ENCODE measurements at places on chromosomes 11 and 22.

- DNase-seq = no peak
Measured at GRCh38 chr11:126153972-126154371, 57.5 kb downstream of the RPUSD4 start.

GRCh38 chr22:39556970-39557841, 13.3 kb upstream of the CACNA1I start:
- no peak for DNase-seq

- no peak for DNase-seq
Measured at GRCh38 chr11:15882876-15883454, 473.4 kb downstream of the SOX6 start.

DNA sequence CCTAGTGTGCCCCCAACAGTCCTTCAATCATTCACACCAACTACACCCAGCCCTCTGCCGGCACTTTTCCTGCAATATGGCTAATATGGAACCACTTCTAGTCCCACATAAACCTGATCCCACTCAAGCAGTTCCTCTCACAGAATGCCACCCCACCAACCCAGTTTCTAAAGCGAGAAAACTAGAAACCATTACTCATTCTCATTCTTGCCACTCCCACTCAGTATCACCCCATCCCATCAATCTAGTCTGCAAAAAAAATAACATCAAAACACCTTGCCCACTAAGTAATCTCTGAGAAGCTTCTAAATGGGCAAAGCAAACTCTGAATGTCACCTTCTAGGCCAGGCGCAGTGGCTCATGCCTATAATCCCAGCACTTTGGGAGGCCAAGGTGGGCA, 17.9 kb downstream of the NAP1L4 start:
- no peak for DNase-seq

DNA sequence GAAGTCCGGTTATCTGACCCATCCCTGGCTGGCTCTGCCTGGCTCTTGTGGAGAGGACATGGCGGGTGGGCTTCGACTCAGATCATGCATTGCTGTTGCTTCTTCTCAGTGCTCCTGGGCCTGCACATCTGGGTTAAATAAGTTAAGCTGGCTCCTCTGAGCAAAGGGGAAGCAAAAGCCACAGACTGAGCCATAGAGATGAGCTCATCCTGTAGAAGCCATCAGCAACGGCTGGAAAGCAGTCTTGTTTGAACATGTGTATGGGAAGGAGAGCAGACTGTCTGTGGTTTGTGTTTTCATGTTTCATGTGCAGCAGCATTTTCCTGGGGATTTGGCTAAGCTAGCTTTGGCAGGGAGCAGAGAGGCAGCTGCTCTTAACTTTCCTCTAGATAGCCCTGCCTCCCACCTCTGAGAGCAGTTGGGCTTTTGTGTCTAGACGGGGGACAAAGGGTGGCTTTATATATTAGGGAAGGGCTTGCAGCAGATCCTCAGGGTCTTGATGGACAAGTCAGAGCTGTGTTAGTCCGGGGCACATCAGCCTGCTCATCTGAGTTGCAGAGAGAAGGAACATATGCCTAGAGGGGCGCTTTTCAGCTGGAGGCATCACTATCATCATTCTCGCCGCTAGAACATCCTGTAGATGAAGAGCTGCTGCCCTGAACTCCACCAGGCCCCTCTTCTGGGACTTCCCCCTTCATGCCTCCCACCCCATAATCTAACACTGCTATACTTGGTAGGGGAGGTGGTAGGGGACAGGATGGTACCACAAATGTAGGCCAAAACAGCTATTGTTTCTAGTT, 14.9 kb downstream of the DCPS start:
- DNase-seq = no peak

- no peak for DNase-seq
Measured at GRCh38 chr11:7610393-7610792, 62.9 kb downstream of the CYB5R2 start.

DNA sequence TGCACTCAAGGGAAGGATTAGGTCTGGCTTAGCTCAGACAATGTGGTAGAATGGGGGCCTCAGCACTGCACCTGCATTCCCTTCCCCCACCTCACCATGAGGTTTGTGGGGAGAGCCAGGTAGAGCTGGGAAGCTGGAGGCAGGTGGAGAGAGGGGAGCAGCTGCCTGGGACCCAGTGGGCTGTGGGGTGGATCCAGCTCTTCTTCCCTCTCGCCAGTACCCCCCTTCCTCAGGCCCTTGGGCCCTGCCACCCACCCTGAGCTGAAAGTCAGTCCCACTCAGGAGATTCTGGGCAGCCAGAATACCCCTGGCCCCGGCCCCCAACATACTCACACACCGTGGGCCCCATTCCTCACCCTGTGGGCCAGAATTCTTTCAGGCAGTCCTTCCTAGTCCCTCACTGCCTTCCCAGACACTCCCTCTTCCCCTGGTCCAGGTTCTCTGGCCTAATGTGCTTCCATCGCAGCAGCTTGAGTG, 3.1 kb upstream of the POLD4 start:
- DNase-seq = no peak

DNA sequence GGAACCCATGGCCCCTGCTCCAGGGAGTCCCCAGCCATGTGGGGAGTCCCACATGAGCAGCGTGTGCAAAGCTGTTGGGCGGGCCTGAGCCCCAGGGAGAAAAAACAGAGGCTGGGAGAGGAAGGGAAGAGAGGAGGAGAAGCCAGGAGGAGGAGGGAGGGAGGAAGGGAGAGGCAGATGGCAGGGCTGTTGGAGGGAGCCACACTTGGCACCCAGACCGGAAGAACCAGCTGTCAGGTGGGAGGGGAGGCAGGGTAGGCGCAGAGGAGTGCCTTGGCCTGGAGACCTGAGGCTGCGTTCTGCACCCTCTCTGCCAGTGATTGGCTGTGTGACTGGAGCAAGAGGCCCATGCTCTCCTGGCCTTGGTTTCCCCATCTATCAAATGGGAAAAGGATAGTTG, 6.7 kb downstream of the SYNGR1 start:
- DNase-seq = no peak

- DNase-seq = no peak
Measured at GRCh38 chr11:131581046-131581445, 210.6 kb downstream of the NTM start.

DNA sequence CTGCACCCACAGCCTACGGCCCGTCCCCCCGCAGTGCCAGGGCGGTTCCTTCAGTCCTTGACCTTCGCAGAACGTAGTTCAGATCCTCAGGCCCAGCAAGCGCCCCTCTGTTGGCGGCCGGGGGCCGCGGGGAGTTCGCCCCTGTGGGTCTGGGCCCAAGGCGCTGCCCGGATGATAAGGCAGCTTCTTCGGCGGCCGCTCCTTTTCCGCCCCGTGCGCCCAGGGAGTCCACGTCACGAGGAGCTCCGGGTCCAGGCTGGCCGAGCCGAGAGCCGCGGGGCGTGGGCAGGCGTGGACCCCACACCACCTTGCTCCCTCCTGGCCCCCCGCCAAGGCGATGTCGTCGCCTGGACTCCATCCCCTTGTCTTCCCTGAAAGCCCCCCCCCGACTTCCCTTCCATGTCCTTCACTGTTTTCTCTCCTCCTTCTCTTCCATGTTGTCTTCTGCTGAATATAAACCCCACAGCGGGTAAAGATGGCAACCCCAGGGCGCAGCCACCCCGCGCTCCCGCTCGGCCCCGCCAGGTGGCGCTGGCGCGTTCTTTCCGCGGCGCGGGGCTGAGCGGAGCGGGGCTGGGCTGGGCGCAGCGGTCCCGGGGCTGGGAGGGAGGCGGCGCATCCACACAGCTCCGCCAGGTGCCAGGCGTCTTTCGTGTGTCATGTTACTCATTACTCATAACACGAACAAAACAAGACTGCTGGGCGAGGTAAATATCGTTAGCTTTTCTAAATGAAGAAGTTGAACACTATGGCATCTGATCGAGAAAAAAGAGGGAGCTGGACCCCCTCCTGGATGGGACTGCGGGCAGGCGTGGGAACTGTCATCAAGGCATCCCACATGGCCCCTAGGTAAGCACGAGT, 321.0 kb downstream of the NTM start:
- no peak for DNase-seq

DNA sequence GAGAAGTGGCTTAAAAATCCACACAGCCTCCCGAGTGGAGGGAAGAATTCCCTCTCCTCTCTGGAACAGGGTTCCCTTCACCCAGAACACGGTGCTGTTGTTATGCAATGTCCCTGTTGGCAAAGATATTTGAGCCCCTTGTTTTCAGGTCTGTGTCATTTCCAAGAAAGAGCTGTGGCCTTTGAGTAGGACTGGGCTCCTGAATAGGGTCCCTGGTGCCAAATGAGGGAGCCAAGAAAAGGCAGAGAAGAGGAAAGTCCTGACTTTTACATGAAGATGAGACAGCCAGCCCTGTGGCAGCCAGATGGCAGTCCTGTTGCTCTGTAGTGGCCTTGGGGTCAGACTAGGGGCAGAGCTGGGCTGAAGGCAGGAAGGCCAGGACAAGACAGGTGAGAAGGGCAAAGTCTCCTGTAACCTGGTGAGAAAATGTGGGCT, 51.2 kb upstream of the ELF5 start:
- DNase-seq = no peak

DNA sequence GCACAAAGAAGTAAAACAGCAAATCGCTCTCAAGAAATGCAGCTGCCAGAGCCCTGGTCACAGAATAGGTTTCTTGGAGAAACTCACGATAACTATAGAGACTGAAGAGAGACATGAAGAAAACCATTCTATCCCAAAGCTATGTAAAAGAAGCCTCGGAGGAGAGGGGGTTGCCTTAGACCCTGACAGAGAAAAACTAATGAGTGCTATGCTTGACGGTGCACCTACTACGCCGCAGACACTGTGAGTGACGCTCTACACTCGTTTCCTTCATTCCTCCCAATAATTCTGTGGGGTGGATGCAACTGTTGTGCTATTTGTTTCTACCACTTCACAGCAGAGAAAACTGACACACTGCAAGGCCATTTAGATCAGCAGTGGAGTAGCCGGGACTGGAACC, 121.8 kb downstream of the ETS1 start:
- DNase-seq = no peak

DNA sequence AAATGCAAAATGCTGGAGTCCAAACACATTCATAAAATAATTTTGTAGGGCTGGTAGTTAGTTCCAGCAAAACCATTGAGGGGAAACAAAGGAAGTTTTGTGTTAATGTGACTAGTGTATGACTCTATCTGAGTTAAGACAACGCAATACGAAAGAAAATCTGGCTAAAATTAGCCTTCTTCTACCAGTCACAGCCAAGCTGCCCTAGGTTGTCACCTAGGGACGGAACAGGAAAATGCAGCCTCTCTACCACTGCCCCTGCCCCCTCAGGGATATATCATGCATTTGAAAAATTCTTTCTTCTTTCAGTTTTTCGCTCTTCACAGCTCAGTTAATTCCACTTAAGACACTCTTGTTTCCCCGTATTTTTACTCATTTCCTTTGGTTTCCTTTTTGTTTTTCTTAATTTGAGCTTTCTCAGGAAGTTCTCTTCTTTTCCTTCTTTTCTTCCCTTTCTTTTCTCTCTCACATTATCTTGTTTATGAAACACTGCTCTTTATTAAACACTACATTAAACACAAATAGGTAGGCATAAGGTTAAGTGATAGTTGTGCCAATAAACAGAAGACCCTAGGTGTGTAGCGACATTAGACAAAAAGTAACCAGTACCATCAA, 30.6 kb downstream of the KIRREL3 start:
- DNase-seq = no peak

DNA sequence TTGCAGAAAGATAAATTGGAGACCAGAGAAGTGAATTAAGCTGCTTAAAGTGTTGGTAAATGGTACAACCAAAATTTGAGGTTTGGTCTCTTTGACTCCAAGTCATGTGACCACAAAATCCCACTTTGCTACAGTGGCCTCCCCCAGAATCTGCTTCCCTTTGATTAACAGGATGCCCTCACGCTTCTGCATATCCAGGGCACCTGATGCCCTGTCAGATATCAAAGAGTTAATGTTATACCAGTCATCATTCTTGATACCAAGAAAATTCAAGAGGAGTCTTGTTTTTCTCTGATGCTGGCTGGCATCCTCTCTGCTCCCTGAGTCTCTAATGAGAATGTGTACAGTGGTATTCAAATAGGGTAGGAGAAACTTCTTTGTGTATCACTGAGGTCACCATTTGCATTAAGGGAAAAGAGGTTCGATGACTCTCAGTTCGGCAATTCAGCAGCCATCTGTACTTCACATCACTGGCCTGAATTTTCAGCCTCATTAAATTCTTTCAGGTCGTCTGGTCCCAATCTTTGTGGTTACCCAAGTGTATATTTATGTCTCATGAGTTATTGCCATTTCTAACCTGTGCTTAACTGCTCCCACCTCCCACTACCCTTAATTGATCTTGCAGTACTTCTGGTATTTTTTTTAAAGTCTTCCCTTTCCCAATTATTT, 73.9 kb downstream of the BDNF start:
- no peak for DNase-seq

DNA sequence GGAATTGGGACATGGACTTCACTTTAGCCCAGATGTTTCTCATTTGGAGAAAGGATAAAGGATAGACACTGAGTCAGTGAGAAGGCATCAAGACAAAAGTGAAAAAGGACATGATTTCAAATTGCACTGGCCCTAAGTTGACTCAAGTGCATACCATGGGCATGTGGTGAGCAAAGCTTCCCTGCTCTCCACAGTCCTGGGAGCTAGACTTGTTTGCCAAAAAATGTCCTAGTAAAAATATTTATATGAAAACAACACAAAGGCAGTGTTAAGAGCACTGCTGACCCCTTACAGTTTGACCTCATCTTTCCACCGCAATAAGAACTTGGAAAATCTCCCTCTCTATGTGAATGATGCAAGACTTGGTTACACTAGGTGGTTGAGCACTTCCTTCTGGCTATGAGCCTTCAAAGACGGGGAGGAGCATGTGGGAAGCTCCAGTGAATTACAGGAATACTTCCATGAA, 46.5 kb upstream of the FIBIN start:
- no peak for DNase-seq

- DNase-seq = no peak
Measured at GRCh38 chr11:68467201-68467834, 6.8 kb downstream of the PPP6R3 start.

- no peak for DNase-seq
Measured at GRCh38 chr11:626475-627307, at the start of gene SCT. Gene SCT (minus strand): TSS chr11:627181. CDS start chr11:627143, 38 bp downstream.

DNA sequence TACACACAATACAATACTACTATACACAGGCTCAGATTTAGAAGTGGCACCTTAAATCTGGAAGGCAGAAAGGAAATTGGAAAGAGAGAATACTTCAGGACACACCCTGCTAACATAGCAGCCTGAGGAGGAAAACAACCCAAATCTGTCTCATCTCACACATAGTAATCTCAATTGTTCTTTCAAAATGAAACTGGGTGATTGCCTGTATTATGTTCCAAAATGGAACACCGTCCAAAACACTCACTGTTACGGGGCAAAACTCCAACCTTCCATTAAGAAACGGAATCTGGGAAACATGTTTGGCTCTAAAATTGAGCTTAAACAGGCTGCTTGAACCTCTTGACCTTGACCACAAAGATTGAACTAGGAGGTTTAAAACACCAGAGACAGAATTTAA, 572.6 kb downstream of the OPCML start:
- DNase-seq = no peak

GRCh38 chr11:47617417-47617809, 23.2 kb upstream of the C1QTNF4 start:
- no peak for DNase-seq

DNA sequence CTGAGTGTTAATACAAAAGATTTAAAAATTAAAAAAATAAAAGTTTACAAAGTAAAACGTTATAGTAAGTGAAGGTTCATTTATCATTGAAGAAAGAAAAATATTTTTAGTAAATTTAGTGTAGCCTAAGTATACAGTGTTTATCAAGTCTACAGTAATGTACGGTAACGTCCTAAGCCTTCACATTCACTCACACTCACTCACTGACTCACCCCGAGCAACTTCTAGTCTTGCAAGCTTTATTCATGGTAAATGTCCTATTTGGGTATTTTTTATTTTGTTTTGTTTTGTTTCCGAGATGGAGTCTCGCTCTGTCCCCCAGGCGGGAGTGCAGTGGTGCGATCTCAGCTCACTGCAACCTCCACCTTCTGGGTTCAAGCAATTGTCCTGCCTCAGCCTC, 8.8 kb downstream of the CASTOR1 start:
- DNase-seq = no peak
